ENCODE measurements at places on chromosomes 5 and 9.

DNA sequence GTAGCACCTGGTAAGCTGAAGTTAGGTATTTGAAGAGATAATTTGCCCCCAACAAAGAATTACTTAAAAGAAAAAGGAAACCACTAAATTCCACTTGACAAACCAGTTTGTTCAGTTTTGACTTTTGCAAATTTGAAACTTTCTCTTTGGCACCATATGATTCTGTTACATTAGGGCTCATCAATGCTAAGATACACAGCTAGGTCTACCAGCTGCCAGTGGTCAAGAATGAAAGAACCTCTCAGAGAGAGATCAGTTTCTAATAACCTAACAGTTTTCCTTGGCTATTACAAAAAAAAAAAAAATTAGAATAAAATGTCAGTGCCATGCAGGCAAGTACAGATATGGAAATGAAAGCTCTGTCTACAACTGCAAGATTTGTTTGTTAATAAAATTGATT, 92.3 kb downstream of the CAAP1 start:
- DNase-seq: no peak

DNA sequence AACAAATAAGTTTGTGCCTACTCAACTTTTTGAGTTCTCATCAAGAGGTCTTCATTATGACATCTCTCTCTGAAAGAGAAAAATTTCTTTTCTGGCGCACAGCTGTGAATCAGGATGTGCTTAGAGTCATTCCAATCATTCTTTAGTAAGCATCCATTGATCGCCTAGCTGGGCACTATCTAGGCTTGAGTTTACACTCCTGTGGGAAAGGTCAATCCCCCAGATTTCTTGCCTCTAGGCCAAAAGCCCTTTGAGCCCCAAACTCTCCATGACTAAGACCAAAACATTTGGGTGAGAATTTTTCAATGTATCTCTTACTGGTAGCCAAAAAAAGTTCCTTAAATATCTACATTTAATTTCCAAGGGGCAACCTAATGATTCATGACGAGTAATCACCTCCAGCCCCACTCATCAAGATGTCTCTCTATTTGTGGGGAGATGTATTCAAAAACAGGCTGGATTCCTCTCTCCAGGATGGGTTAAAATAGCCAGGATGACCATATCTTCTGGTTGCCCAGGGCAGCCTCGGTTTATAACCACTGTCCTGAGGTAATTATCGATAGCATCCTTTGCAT, 101.7 kb downstream of the GNA14 start:
- no peak for DNase-seq

DNA sequence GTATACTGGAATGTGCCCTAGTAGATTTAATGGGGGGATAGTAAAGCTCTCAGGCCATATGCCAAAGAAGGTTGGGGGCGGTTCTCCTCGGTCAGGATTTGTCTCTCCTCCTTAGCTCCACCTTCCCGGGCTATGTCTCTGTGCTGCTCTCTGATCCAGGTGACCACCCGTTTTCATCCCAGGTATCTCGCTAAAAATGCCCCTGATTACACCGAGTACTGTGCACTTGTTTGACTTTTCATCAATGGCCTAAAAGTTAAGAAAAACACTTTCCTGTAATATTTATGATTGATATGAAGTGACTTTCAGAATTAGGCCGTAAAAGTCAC, 724 bp downstream of the NDUFS6 start:
- peak; percentile 50 for DNase-seq

DNA sequence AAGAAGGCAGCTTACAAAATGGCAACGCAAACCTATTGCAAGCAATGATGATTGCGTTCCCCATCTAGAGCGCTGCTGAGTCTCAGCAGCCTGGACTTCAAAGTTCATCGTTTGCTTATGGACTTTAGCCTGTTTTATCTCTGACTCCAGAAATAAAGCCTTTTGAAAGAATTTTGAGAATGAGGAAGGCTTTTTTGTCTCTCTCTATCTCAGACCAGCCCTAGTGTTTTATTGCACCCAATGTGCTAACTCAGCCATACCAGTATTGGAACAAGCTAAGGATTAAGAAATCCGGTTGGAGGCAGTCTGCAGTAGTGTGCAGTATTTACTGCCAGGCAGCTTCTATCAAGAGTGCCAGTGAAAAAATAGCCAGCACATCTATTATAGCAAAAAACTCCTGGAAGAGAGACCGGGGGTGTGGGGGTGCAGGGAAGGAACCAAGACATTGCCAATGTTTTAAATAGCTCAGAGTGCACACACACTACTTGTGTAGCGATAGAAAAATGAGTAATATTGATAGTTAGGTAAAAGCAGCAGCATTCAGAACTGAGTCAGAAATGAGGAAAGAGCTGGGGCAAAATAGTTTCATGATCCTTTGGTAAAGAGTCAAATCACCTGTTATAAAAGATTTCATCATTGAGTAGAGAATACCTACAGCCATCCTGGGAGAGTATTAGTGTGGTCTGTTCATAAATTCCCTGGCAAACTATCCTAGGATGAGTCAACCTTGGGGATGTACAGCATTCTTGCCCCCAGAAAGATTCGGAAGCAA, 219.0 kb downstream of the ZNF608 start:
- no peak for DNase-seq

- DNase-seq: no peak
Observed at GRCh38 chr9:107708791-107709190, 219.2 kb upstream of the KLF4 start.

- peak; percentile 62 for DNase-seq
Observed at GRCh38 chr9:32581512-32582143, 8.7 kb upstream of the NDUFB6 start.

DNA sequence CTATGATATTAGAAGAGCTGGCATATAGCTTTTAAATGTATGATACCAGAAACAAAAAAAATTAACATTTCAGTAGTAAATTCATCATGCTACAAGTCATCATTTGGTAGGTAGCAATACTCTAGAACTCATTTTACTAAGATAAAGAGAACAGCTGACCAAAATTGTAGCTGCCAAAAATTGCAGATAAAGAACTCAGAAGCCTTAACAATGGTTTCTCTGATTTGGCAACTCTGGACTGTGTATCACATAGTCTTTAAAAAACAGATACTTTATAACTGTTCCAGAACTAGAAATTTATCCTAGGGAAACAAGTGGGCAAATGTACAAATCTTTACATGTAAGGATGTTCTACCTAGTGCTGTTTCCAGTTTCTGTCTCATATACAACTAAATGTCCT, 33.9 kb downstream of the ZFR start:
- DNase-seq: no peak

GRCh38 chr5:159628703-159629102, 287.6 kb upstream of the ADRA1B start:
- DNase-seq: no peak

DNA sequence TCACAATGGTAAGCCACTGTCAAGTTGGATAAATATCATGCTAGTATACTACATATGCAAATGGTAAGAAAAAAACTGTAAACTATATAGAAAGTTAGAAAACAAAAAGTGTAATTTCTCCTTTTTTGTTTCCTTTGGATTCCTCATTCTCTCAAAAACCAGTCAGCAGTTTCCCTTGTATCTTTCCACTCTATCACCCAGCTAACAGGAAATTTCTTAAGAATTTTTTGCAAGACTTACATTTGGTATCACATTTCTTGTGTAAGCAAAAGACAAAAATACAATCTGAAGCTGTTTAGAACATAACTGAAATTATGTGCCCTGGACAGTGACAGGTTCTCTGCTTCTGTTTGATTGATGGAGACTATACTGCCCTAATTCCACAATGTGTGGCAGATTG, 25.2 kb upstream of the MSH3 start:
- no peak for DNase-seq

DNA sequence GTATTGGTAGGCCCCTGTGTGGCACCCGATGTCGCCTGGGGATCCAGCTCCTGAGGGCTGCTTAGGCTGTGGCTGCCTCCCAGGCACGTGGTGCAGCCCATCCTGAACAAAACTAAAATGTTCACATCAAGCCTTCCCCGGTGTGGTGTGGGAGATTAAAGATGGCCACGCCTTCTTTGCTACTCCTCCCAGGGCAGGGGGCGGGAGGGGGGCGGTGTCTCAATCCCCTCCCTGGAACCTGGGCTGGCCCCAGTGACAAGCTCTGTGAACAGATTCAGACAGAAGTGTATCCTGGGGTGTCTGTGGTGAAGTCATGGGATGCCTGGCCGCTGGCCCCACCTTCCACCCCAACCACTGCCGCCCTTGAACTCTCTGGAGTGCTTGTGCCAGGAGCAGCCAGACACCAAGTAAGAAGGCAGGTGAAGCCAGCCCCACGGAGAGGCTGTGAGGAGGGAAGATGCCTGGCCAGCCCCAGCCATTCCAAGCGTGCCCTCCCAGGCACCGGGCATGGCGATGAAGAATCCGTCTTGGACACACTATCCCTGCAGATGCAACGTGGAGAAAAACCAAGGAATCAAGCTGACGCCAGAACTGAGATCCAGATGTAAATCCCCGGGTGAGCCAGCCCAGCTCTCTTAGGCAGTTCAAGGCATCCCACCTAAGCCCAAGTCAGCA, 75.8 kb downstream of the AK8 start:
- DNase-seq: no peak

GRCh38 chr9:111108946-111109345, 70.7 kb upstream of the LPAR1 start:
- DNase-seq: no peak

- DNase-seq: no peak
Observed at GRCh38 chr5:93343570-93343969, 237.4 kb downstream of the NR2F1-AS1 start.

DNA sequence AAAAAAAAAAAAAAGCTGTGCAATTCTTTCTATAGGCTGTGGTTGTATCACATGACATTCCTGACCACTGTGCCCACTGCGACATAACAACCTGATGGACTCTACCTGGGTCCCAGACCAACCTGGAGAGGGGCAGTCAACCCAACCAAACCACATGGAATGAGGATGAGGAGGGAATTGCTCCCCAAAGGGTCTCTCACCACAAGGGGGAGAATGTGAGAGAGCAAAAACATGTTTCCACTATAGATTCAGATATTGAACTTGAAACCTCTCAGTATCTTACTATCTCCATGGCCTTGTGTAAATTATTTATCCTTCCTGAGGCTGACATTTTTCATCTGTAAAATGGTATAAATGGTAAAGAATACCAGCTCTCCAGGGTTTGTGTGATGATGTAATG, 66.9 kb upstream of the SV2C start:
- DNase-seq: no peak

DNA sequence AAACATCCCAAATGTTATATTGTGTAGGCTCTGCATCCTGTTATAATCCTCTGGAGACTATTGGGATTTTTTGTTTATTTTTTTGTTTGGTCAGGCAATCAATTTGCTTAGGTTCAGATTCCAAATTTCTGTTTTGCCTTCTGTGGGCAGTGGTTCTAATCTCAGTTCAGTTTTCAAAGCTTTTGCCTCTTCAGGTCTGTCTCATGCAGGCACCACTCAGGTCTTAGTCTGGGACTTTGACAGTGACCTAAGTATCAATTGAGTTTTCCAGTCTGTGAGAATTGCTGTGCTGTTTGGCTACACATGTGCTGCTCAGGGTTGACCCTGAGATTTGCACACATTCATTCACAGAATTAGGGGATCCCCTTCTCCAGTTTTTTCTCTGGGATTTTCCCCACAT, 14.1 kb downstream of the SNX2 start:
- no peak for DNase-seq

DNA sequence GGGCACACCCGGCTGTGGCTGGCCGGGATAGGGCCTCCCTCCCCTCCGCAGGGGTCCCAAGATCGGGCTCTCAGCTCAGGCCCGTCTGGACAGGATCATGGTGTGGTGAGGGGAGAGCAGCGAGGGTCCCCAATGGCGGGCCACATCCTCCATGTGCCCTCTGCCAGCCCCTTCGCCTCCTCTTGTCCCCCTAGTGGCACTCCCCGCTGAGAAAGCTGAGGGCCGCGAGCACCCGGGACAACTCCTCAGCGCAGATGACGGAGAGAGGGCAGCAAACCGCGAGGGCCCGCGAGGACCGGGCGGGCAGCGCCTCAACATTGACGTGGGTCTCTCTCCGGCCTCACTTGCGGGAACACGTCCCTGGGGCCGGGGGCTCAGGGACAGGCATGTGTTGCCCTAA, 24.6 kb downstream of the NKD2 start:
- no peak for DNase-seq

DNA sequence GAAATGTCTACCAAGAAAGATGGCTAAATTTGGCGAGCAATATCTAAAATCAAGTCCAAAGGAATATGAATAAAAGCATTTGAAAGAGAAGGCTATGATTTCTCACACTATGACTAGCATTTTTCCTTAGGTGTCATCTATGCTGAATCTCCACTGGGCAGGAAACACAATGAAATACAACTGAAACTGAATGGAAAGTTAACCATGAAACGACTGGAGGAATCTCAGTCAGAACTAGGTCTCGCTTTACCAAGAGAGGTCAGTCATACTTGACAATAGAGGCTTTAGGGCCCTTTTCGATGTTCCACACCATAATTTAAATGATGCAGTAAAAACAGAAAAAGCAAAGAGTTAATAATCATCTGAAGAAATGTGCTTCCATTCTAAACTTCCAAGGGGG, 339.0 kb downstream of the PDE4D start:
- DNase-seq: no peak

DNA sequence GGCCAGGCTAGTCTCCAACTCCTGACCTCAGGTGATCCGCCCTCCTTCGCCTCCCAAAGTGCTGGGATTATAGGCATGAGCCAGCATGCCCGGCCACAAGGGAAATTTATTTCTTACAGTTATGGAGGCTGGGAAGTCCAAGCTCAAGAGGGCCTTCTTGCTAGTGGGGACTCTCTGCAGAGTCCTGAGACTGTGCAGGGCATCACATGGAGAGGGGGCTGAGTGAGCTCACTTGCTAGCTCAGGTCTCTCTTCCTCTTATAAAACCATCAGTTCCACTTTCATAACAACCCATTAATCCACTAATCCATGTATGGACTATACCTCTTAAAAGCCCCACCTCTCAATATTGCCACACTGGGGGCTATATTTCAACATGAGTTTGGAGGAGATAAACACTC, 5.1 kb upstream of the SPIN1 start:
- DNase-seq: no peak

GRCh38 chr9:5909976-5910375, 19.3 kb downstream of the MLANA start:
- DNase-seq: no peak

- DNase-seq: no peak
Observed at GRCh38 chr9:94490465-94490864, 64.4 kb upstream of the PCAT7 start.

DNA sequence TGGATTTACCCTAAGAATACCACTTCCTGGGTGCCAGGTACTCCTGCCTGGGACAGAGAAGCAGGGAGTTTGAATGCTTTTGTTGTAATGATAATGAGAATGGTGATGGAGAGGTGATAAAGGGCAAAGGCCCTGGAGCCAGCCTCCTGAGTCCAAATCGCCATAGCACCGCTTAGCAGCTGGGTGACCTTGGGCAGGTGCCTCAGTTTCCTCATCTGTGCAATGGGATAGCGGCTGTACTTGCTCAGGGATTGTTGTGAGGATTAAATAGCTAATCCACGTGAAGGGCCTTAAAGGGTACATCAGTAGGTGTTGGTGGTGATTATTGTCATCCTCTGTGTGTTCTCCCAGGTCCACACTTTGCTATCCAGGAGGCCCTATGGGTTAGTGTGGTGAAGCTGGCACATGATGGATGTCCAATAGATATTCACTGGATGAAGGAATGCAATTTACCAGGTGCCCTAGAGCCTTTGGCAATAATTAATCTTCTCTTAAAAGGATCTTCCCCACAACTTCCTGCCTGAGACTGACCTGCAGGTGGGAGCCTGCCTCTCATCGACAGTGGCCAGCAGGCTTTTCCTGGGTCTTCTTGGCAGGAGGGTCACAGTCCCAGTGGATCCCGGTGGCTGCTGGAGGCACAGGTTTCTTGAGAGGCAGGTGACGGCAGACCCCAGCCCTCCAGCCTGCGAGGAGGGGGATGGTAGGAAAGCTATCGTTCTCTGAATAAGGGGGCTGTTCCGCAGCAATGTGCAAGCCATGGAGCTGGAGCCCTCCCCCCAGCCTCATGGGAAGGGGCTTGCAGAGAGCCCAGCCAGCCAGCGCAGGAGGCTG, 160.2 kb downstream of the MACROH2A1 start:
- no peak for DNase-seq

Data from RPMI8226 (cell line).